ENCODE measurements at places on chromosomes 13 and 19.

- DNase-seq: no peak
Measured at GRCh38 chr19:56295531-56296455, 18.8 kb downstream of the ZSCAN5A start.

- DNase-seq: no peak
Measured at GRCh38 chr19:4401769-4402170, 670 bp upstream of the CHAF1A start.

- no peak for DNase-seq
Measured at GRCh38 chr13:48246102-48246501, 13.1 kb downstream of the ITM2B start.

DNA sequence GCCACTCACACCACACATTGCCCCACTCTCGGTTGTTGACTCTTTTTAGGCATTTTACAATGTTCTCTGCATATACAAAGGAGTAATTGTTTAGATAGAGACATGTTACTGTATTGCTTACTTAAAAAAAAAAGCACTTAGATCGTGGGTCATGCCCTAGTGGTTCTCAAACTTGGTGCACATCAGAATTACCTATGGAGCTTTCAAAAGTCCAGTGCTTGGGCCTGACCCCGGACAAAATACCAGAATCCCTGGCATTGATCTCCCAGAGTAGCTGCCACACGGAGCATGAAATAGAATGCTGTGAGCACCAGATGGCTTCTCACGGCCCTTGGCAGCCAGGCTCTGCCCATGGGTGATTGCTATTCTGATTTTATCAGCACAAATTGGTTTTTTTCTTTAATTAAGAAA lies 20.0 kb downstream of the ACP7 start:
- peak; percentile 90 for DNase-seq

- DNase-seq: no peak
Measured at GRCh38 chr13:107644136-107644535, 571.2 kb downstream of the LIG4 start.

GRCh38 chr13:33184112-33184490 lies 101.5 kb downstream of the STARD13 start:
- no peak for DNase-seq

DNA sequence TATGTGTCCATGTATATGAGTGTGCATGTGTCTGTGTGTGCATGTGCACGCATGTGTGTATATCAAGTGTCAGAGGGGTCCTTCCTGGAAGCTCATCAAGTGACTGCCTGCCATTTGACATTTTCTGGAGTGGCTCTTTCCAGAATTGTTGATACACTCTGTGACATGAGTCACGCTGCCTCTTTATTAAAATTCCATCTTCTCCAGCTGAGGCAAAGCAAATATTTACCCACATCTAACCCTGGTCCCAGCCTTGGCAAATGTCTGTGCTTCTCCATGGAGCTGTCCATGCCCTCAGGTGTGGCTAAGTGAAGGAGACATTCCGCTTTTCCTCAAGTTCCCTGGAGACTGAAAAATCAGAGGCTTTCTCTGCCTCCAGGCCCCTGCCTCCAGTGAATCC lies 88.2 kb upstream of the MBNL2 start:
- no peak for DNase-seq

DNA sequence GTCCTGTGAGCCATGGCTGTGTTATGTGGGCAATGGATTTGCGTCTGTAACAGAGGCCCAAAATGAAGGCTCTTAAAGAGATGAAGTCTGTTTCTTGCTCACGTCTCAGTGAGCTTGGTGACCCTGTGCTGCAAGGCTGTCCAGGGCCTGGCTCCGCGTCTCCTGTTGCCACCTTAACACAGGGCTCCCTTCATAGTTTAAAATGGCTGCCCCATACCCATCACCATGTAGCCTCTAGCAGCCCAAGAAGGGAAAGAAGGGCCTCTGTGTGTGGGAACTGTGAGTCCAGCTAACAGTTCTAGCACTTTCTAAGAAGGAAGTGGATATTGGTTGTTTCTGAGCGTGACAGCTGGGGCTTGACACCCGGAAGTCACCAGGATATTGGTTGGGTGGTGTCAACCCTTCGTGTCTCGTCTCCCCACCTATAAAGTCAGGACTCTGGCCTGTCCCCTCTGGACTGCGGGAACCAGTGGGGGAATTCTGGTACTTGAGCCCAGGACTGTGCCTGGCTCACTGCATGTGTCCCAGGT lies 20.9 kb downstream of the TMED1 start:
- no peak for DNase-seq

- no peak for DNase-seq
Measured at GRCh38 chr13:28048768-28049167, 51.6 kb downstream of the FLT3 start.

- no peak for DNase-seq
Measured at GRCh38 chr19:33278403-33279269, 23.7 kb downstream of the CEBPA start.

DNA sequence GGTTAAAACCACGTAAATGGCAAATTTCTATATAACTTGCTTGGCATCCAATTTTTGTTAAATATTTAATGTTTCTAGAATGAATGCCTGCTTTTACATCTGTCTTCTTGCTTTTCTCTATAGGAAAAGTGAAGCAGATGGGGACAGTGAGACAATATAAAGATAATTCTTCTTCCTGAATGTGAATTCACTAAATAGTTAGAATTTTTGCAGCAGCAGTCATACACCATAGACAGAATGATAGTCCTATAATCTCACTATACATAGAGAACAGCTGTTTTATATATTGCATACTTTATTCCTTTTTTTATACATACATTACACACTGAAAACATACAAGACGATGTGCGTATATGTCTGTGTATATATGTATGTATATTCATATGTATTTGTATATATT lies 1127.3 kb downstream of the PCDH9 start:
- DNase-seq: no peak

DNA sequence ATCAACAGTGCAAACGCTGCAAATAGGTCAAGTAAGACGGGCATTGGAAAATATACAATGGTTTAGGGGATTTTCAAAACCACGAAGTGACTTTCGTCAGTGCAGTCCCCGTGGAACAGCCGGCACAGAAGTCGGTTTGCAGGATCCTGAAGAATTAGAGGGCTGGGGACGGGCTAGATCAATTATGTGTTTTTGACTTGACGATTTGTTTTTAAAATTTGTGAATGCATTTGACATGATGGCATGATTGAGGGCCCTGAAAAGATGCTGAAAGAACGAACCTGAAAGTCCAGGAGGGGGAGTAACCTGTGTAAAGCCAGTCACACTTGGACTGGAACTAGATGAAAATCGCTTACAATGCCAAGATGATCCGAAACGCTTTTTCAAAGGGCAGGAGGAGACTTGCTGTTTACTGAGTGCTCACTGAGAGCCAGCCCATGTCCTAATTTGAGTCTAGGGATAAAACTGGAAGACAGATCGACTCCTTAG lies 8.9 kb upstream of the DGKH start:
- peak; percentile 42 for DNase-seq
